Activated CD4-positive, alpha-beta memory T cell treated with anti-CD3 and anti-CD28 coated beads, Interleukin-2, amount 10 ng/mL, durations not matched to agents 7 days and 5 days (primary cell): ENCODE measurements at places on chromosomes 16 and 17.

- DNase-seq = peak; percentile 84
Measured at GRCh38 chr17:41678907-41679739, 9.6 kb upstream of the EIF1 start.

GRCh38 chr17:39751637-39752036 lies 13.9 kb downstream of the GRB7 start:
- DNase-seq = no peak

- DNase-seq = no peak
Measured at GRCh38 chr17:61325382-61326073, 74.1 kb upstream of the TBX2 start.

GRCh38 chr16:58211245-58211644 lies 13.3 kb upstream of the CSNK2A2 start:
- no peak for DNase-seq

DNA sequence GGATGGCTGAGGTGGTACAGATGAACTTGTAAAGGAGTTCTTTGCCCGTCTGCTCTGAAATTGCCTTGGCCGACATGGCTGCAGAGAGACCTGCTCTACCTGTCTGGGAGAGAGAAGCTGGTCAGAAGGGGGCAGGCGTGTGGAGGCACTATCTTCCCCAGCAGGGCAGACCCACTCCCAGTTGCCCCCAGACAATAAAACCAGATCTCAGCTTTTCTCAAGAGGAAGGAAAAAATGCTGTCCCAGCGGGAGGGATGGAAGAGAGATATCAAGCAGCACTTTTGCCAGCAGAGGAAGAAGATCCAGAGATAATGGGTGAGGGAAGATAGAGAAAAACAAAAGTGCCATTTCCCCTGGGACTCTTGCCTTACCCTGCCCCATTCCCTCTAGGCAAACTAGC lies 5.0 kb downstream of the ACLY start:
- no peak for DNase-seq

- peak; percentile 49 for DNase-seq
Measured at GRCh38 chr17:48510761-48511604, 19.8 kb downstream of the HOXB1 start.

- no peak for DNase-seq
Measured at GRCh38 chr16:59204589-59204988, 470.5 kb upstream of the GOT2 start.
